ENCODE measurements at places on chromosomes 12 and 14.

- no peak for DNase-seq
Observed at GRCh38 chr14:103528146-103528586, 830 bp upstream of the TRMT61A start.

GRCh38 chr14:54117396-54117795 is 160.8 kb upstream of the BMP4 start:
- DNase-seq, result no peak

DNA sequence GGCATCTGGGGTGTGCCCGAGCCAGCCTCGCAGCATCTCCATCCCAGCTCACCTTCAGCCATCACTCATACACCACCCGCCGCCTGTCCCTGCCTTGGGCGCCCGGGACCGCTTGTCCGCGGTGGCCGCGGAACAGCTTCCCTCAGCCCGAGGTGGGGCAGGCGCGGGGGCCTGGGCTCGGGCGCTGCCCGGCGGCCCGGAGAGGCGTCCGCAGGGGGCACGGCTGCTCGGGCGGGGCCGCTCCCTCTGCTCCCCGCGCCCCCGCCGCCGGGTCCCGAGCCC is 430 bp downstream of the SLC41A2 start:
- peak; percentile 61 for DNase-seq

- DNase-seq, result no peak
Observed at GRCh38 chr12:24728366-24728765, 220.5 kb downstream of the BCAT1 start.

GRCh38 chr12:84435682-84436081 is 476.9 kb downstream of the SLC6A15 start:
- no peak for DNase-seq

- no peak for DNase-seq
Observed at GRCh38 chr12:95942101-95942523, 302 bp downstream of the CCDC38 start.

- DNase-seq, result no peak
Observed at GRCh38 chr12:34606749-34607519, 584.6 kb downstream of the ALG10 start.

GRCh38 chr12:79327465-79327864 is 363.3 kb downstream of the PAWR start:
- DNase-seq, result no peak

DNA sequence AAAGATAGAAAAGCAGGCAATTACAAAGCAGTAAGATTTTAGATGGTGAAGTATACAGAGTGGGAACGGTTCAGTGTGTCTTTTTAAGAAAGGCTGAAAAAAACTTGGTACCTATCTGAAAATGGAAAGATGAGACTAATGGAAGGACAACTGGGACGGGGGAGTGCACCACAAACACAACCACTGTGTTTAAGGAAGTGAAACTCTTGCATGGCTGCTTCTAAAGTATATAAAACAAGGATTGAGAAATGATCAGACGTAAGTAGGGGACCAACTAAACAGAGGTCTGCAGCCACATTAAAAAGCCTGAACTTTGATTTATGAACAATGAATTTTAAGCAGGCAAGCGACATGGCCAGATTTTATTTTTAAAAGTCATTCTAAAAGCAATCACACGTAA is 328.6 kb downstream of the MDGA2 start:
- no peak for DNase-seq

GRCh38 chr14:36289954-36290353 is 30.5 kb downstream of the MBIP start:
- DNase-seq, result no peak

DNA sequence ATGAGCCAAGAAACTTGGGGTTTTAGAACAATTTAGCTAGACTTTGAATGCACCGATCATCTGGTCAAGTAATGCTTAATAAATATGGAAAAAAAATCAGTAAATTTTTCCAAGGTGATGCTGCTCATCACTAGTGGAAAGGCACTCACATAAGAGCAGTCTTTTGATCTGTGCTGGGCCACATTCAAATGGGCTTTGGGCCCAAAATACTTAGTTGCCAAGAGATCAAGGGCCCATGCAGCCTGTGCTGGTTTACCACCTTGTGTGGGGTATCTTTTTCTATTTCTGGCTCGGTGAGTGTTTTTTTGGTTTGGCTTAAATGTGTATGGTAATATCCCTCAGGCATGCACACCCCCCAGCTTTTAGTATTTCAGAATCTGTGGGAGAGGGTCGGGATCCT is 943.2 kb downstream of the TMTC2 start:
- DNase-seq, result no peak

- DNase-seq, result no peak
Observed at GRCh38 chr12:95385246-95386035, 88.5 kb upstream of the METAP2 start.

All from activated CD4-positive, alpha-beta T cell treated with anti-CD3 and anti-CD28 coated beads for 36 hours (primary cell).